IMR-90 (cell line): ENCODE measurements at places on chromosomes 12 and 14.
A peak's percentile ranks its signal among the peaks of the same experiment; 100 is the strongest.

DNA sequence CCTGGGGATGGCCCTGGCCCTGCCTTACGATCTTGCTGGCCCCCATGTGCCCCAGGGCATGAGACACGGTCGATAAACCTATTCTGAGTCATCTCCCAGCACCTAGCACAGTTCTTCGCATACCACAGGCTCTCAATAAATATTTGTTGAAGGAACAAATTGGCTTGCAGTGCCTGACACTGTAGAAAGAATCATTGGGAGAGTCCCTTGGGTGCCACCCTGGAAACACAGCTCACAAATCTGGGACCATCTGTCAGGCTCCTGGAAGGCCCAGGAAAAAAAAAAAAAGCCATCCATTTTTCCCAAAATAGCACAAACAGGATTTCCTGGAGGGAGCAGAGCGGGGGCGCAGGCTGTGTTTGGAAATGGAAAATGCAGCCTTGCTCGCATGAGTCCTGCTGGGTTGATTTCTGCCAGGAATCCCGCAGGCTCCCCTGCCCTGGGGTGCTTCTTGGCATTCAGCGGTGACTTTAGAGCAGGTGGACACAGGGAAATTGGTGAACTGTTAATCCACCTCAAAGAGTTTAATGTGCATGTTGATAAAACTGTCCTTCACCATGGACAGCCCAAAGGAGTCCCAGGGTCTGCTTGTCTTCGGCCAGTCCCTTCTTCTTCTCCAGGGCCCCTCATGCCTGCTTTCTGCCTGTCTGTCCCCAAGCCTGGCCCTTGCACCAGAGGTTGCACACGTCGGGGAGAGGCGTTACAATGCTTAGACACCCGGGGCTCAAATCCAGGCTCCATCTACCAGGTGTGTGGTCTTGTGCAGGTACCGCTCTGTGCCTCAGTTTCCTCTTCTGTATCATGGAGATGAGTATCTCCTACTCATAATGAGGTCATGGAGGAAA, 106.1 kb upstream of the RFLNA start:
- H3K36me3 ChIP-seq = no peaks in the 10 kb centered on the region
- H3K27me3 ChIP-seq = peaks cover 20% of the 10 kb centered on the region
- H3K4me1 ChIP-seq = no peaks in the 10 kb centered on the region
- H3K4me3 ChIP-seq = no peak overlapping the region
- no peak for DNase-seq

DNA sequence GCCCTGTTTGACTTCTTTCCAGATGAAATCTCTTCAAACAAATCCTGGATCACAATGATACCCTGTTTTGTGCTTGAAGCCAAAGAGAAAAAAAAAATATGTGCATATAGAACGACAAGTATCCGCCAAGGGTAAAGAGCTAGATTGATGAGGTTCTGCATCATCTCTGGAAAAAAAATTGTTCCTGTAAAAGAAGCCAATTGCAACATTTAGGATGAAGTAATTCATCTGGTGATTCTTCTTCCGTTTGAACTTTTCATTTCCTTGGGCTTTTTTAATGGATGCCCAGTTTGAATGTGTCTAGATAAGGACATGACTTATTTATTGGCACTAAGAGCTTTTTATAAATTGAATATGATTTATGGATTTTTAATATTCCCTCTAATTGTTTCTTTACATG, 38.1 kb upstream of the NPAS3 start:
- no peaks in the 10 kb centered on the region for H3K36me3 ChIP-seq
- H3K27ac ChIP-seq = no peak overlapping the region
- no peaks in the 10 kb centered on the region for H3K4me1 ChIP-seq
- no peaks in the 10 kb centered on the region; the same call in 1 of the 2 replicates for H3K27me3 ChIP-seq
- no peak overlapping the region for H3K4me3 ChIP-seq
- DNase-seq = no peak

GRCh38 chr12:119096429-119097202, 82.1 kb upstream of the HSPB8 start:
- H3K27ac ChIP-seq = no peak overlapping the region
- no peak for DNase-seq
- no peak overlapping the region for H3K4me3 ChIP-seq

DNA sequence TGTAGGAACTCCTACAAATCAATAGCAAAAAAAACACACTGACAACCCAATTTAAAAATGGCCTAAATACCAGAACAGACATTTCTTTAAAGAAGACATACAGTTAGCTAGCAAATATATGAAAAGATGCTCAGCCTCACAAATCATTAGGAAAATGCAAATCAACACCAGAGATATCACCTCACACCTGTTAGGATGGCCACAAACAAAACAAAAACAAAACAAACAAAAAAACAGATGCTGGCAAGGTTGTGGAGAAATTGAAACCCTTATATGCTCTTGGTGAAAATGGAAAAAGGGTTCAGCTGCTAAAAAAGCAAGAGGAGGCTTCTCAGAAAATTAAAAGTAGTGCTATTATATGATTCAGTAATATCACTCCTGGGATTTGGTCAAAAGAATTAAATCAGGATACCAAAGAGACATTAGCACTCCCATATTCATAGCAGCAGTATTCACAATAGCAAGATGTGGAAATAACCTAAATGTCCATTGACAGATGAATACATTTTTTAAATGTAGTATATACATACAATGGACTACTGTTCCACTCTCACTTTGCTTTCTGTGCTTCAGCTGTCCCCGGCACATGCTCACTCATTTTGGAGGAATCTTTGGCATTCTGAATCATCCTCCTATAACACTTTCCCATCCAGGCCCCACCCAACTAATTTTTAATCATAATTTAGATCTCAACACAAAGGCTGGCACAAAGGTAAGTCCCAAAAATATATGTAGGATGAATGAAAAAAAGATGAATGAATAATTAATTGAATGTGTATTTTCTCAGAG, 99.1 kb downstream of the SYT1 start:
- H3K4me1 ChIP-seq = no peaks in the 10 kb centered on the region
- H3K27me3 ChIP-seq = no peaks in the 10 kb centered on the region
- no peaks in the 10 kb centered on the region for H3K36me3 ChIP-seq
- peak; percentile 61 for DNase-seq
- H3K27ac ChIP-seq = no peak overlapping the region
- H3K4me3 ChIP-seq = no peak overlapping the region

DNA sequence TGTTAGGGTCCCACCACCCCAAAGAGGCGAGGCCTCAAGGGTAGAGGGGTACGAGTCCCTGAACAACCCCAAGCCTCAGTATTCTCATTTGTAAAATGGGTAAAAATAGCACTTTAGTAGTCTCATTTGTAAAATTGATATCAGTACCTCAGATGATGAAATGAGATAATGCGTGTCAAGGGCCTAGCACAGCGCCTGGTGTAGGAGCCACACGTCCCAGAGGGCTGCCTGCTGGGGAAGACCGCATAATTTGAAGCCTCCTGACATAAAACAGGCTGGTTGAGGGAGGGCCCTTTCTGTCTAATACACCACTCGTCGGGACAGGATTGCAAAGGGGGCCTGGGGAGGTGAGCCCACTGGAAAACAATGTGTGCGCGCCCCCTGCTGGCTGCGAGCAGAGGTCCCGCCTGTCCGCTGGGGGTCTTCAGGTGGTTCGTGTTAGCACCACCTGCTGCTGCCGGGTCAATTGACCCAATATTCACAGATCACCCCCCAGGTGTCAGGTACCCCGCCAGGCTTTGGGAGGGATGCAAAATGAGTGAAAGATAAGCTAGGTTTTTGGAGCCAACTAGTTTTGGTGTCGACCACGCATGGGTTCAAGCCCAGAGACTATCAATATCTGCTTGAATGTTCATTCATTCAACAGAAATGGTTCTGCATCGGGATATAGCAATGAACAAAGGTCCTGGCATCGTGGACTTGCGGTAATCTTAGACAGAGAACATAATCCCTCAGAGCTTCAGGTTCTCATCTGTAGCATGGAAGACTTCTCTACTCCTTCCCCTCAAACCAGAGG, 24.7 kb upstream of the IRF2BPL start:
- H3K36me3 ChIP-seq = no peaks in the 10 kb centered on the region
- no peak overlapping the region for H3K27ac ChIP-seq
- H3K4me3 ChIP-seq = no peak overlapping the region
- H3K4me1 ChIP-seq = peaks cover 10% of the 10 kb centered on the region
- no peaks in the 10 kb centered on the region for H3K27me3 ChIP-seq
- peak; percentile 76 for DNase-seq

DNA sequence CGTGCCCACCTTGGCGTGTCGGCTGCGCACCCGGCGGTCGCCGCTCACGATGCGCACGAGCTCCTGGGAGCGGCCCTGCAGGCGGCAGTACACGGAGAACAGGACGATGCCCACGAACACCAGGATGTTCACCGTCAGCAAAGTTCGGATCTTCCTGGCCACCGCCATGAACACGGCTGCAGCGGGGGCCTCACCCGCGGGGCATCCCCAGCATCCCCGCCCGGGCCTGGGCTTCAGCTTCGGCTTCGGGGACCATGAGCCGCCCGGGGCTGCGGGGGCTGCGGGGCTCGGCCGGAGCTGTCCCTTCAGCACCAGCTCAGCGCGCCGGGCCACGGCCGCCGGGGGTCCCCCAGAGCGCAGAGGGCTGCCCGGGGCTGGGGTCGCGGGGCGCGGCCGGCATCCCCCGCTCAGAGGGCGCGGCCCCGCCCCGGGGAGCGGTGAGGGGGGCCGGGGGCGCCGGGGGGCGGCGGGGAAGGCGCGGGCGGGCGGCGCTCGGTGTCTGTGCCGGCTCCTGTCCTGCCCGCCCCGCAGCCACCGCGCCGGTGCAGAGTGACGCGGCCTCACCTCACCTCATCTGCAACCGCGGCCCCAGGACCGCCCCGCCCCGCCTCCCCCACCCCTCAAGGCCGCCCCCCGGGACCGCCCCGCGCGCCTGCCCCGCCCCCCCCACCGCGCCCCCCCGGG, at the start of gene GALNT9:
Gene GALNT9, minus strand, starts transcription at position 554 of the 684 bp plus-strand sequence. Its CDS starts 386 bp downstream, at position 168.
- no peak within 1 kb of the TSS for H3K27ac ChIP-seq
- H3K27me3 ChIP-seq = peaks cover 4% of the 10 kb centered on the region; the same call in 1 of the 2 replicates
- no peaks in the 10 kb centered on the region for H3K36me3 ChIP-seq
- H3K4me1 ChIP-seq = no peaks in the 10 kb centered on the region
- H3K4me3 ChIP-seq = no peak within 1 kb of the TSS

- H3K4me1 ChIP-seq = no peaks in the 10 kb centered on the region
- no peaks in the 10 kb centered on the region for H3K27me3 ChIP-seq
- no peak overlapping the region for H3K27ac ChIP-seq
- no peak overlapping the region for H3K4me3 ChIP-seq
- no peak for DNase-seq
Measured at GRCh38 chr14:106228541-106229158, 702.3 kb downstream of the TMEM121 start.

GRCh38 chr14:91322623-91323022, 78.1 kb upstream of the GPR68 start:
- H3K27me3 ChIP-seq = peaks cover 24% of the 10 kb centered on the region
- DNase-seq = no peak
- no peaks in the 10 kb centered on the region for H3K36me3 ChIP-seq

GRCh38 chr12:94587266-94588241, 62.8 kb downstream of the TMCC3 start:
- H3K4me1 ChIP-seq = no peaks in the 10 kb centered on the region
- H3K36me3 ChIP-seq = no peaks in the 10 kb centered on the region
- H3K27me3 ChIP-seq = peaks cover 11% of the 10 kb centered on the region
- DNase-seq = no peak
- no peak overlapping the region for H3K4me3 ChIP-seq

DNA sequence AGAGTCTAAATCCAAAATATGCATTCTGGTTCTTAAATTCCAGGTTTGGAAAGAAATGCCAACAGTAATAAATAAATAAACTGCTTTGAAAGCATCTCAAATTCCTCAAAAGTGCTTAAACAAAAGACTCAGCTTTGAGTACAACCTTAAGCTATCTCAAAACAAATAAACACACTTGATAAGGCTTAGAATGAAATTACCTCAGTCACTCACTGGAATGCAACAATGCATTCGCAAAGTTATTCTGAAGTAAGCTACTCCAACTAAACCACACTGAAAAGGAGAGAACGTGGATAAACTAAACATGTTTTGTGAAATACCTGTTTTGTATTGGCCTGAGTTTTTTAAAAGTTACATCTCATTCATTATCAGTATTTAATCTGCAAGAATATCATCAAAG, 1.2 kb downstream of the SPTSSA start:
- H3K4me1 ChIP-seq = peaks cover 6% of the 10 kb centered on the region
- peaks cover 1% of the 10 kb centered on the region; the same call in 1 of the 2 replicates for H3K36me3 ChIP-seq
- no peaks in the 10 kb centered on the region for H3K27me3 ChIP-seq

- peak; percentile 15 for DNase-seq
- H3K27ac ChIP-seq = peak overlapping the region; percentile 75
- no peaks in the 10 kb centered on the region for H3K27me3 ChIP-seq
- peaks cover 2% of the 10 kb centered on the region; the same call in 1 of the 2 replicates for H3K36me3 ChIP-seq
- peaks cover 5% of the 10 kb centered on the region for H3K4me1 ChIP-seq
Measured at GRCh38 chr12:69239922-69240630, 707 bp downstream of the CPSF6 start.

DNA sequence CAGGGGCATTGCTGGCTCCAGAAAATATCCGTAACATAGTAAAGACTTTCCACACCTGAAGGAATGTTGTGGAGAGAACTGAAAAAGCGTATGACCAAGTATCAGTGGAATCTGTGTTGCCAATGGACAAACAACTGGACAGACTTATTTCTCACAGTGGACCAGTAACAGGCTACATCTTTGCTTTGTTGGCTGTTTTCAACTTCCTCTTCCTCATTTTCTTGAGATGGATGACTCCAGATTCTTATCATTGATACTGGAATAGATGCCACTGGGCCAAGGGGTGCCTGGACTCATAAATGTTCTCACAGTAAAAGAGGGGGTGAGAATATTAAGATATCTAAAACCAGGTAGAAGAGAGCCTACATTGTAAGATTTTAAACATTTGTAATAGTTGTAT, 6.4 kb downstream of the GAS2L3 start:
- H3K4me1 ChIP-seq = peaks cover 2% of the 10 kb centered on the region; the same call in 1 of the 2 replicates
- no peaks in the 10 kb centered on the region for H3K27me3 ChIP-seq
- H3K36me3 ChIP-seq = no peaks in the 10 kb centered on the region
- H3K4me3 ChIP-seq = no peak overlapping the region

GRCh38 chr12:113439606-113440030, 17.4 kb downstream of the SDSL start:
- no peak overlapping the region for H3K4me3 ChIP-seq
- DNase-seq = peak; percentile 31
- no peaks in the 10 kb centered on the region for H3K4me1 ChIP-seq
- peaks cover 11% of the 10 kb centered on the region for H3K27me3 ChIP-seq
- no peak overlapping the region for H3K27ac ChIP-seq
